H1 (cell line): ENCODE measurements at places on chromosomes 7 and 10. TPM values are rescaled to one million over a fixed set of nuclear protein-coding genes. Genes with fewer than 3 reads are reported as not detected.

GRCh38 chr10:17075533-17076359, 53.9 kb downstream of the CUBN start:
- DNase-seq, result no peak

Gene HTRA1
- 15.8 and 16.5 TPM in 2 replicates for total RNA-seq

DNA sequence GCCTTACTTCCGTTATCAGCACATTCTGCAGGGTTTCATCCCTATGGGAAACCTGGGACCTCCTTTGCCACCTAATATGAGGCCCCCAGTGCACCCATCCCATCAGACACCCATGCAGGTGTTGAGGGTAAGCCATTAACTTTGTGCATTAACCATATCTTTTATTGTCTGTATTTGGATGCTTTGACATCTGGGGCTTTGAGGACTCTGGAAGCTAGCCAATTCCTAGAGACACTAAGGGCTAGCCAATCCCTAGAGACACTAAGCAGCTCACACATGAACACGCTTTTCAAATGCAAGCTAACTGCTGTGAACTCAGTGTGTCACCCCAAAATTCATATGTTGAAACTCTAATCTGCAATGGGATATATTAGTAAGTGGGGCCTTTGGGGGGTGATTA, 272.5 kb upstream of the COBL start:
- no peak for DNase-seq

- no peak for DNase-seq
Measured at GRCh38 chr7:151079199-151079910, 1.3 kb downstream of the FASTK start.

Gene NPTX2
- 14.0 and 18.4 TPM in 2 replicates for total RNA-seq

- DNase-seq, result no peak
Measured at GRCh38 chr10:61642150-61642571, 20.6 kb upstream of the CABCOCO1 start.

DNA sequence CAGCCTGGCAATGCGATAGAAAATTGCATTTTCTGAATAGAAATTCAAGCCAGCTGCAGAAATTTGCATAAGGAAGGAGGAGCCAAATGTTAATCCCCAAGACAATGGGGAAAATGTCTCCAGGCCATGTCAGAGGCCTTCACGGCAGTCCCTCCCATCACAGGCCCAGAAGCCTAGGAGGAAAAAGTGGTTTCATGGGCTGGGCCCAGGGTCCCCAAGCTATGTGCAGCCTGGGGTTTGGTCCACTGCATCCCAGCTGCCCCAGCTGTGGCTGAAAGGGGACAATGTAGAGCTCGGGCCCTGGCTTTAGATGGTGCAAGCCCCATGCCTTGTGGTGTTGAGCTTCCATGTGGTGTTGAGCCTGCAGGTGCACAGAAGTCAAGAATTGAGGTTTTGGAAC, 10.0 kb upstream of the GARIN1A start:
- no peak for DNase-seq

Gene MOGAT3
- total RNA-seq, result 0.82 TPM in 1 of 2 replicates, not detected in the other

Gene ADCY1
- total RNA-seq, result 25.9 and 26.9 TPM in 2 replicates

Gene HTR5A
- not detected in 2 replicates for total RNA-seq

Gene SPDYE5
- total RNA-seq, result not detected in 2 replicates

Gene PLCE1
- total RNA-seq, result 0.06 and 0.10 TPM in 2 replicates

Gene C7orf33
- not detected in 2 replicates for total RNA-seq

- no peak for DNase-seq
Measured at GRCh38 chr7:106225856-106226255, 58.9 kb downstream of the NAMPT start.

Gene MMP21
- total RNA-seq, result not detected in 2 replicates

GRCh38 chr7:2838873-2839578, 5.1 kb downstream of the GNA12 start:
- no peak for DNase-seq

- DNase-seq, result no peak
Measured at GRCh38 chr7:9201928-9202327, 768.5 kb downstream of the NXPH1 start.

DNA sequence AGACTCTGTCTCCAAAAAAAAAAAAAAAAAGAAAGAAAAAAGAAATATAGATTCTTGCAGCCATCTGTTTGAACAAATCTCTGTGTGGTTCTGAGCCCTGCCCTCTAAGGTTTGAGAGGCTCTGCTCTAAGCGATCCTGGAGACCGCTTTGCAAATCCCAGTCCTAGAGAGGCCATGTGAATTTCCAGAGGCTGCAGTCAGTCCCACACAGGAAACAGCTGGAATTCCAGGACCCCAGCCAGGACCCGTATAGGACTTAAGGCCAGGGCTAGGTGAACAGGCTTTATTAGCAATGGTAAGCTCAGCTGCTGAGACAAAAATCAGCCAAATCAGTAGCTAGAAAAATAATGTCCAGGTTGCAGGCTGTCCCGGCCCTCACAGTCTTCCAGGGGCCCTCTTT, 154.8 kb downstream of the RPS24 start:
- no peak for DNase-seq

- no peak for DNase-seq
Measured at GRCh38 chr10:93211991-93212390, 138.3 kb downstream of the CYP26A1 start.

Gene WDR86
- total RNA-seq, result 14.9 and 15.8 TPM in 2 replicates

GRCh38 chr7:74010407-74010806, 17.6 kb upstream of the ELN start:
- no peak for DNase-seq

- no peak for DNase-seq
Measured at GRCh38 chr10:90779548-90779947, 78.3 kb downstream of the HTR7 start.

GRCh38 chr10:116720668-116721546, 21.5 kb downstream of the HSPA12A start:
- no peak for DNase-seq

DNA sequence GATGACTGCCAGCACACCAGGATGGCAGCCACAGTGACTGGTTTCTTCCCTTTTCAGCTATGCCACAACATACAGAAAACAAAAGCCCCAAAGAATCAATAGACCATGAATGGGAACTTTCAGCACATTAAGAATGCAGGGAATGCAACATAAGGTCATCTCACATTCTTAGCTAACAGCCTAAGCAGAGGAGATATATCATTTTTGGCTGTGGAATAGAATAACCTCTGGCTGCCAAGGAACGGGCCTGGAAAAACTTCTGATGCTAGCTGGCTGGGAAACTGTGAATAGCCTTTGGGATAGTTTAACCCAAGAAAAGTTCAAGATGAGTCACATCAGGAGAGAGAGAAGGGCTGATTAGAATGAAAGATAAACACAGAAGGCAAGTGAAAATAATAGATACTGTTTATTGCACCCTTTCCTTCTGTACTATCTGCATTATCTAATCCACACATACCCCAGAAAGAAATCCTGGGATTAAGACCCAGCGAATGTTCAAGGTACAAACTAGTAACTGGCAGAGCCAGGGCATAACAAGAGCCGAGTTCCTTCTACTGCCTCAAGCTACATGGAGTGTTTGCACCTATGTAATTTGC, 169.2 kb downstream of the SEMA3A start:
- peak; percentile 15 for DNase-seq

GRCh38 chr7:79180533-79180932, 272.9 kb downstream of the MAGI2 start:
- DNase-seq, result no peak

DNA sequence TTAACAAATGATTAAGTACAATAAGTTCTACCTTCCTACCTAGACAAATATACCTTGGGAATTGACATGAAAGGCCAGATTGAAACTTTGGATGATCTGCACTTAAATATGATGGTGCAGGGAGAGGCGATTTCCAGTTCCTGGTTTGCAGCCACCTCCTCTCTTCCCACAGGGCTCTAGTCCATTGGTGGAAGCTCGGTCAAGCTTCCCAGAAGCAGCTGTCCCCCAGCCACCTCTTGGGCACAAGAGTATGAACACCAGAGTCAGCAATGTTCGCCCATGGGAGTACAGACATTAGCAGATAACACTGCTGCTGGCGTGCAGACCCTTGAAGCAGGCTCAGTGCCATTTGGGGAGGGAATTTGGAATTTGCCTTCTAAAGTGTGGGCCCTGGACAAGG, 1.5 kb upstream of the CPVL start:
- DNase-seq, result no peak

DNA sequence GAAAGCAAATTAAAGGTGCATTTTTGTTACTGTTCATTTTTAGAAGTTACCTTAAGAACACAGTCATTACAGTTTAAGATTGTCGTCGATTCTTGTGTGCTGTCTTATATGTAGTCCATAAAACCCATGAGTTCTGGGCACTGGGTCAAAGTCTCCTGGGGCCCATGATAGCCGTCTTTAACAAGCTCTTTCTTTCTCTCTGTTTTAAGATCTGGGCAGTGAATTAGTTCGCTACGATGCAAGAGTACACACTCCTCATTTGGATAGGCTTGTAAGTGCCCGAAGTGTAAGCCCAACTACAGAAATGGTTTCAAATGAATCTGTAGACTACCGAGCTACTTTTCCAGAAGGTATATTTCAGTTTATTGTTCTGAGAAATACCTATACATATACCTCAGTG, 90.7 kb upstream of the CAPZA2 start:
- DNase-seq, result no peak
